ENCODE measurements at places on chromosomes 1 and 21.

- H3K36me3 ChIP-seq = no peaks in the 10 kb centered on the region
- no peaks in the 10 kb centered on the region for H3K4me1 ChIP-seq
- H3K4me3 ChIP-seq = no peak overlapping the region
- no peak overlapping the region for H3K27ac ChIP-seq
- no peak for DNase-seq
Measured at GRCh38 chr1:58735586-58735985, 35.7 kb upstream of the MYSM1 start.

GRCh38 chr1:213357403-213357802 lies 306.4 kb downstream of the RPS6KC1 start:
- no peak for DNase-seq
- no peaks in the 10 kb centered on the region for H3K36me3 ChIP-seq
- no peak overlapping the region for H3K4me3 ChIP-seq
- no peaks in the 10 kb centered on the region for H3K4me1 ChIP-seq
- no peak overlapping the region for H3K27ac ChIP-seq
- no peaks in the 10 kb centered on the region for H3K27me3 ChIP-seq

GRCh38 chr1:194369060-194369459 lies 1182.6 kb upstream of the B3GALT2 start:
- H3K4me3 ChIP-seq = no peak overlapping the region
- no peaks in the 10 kb centered on the region for H3K27me3 ChIP-seq
- H3K36me3 ChIP-seq = no peaks in the 10 kb centered on the region
- no peak overlapping the region for H3K27ac ChIP-seq

DNA sequence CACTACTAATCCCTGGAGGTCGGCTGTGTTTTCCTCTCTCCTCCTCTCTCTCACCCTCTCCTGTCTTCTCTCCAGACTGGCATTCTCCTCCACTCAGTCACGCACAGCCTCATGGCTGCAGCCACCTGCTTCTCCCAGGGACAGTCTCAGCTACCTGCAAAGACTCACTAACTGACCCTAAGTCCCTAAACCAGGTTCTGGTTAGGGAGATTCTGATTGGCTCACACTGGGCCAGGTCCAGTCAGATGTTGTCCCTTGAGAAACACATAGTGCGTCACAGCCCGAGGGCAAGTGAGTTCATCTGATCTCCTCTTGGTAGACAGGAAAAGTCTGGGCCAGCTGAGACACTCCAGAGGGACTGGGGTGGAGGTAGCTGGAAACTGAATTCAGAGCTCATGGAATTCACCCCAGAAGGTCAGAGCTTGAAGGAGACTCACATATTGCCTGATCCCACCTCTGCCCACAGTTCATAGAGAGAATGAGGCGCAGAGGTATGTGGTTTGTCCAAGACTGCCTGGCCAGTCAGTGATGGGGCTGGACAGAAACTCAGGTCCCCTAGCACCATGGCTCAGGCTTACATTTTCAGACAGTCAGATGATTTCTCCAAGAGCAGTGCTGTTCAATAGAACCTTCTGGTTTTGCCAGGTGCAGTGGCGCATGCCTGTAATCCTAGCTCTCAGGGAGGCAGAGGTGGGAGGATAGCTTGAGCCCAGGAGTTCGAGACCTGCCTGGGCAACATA lies 40.4 kb upstream of the RPL11 start:
- no peaks in the 10 kb centered on the region for H3K27me3 ChIP-seq
- H3K4me1 ChIP-seq = no peaks in the 10 kb centered on the region
- no peak overlapping the region for H3K27ac ChIP-seq
- H3K4me3 ChIP-seq = no peak overlapping the region
- H3K36me3 ChIP-seq = peaks cover 2% of the 10 kb centered on the region

DNA sequence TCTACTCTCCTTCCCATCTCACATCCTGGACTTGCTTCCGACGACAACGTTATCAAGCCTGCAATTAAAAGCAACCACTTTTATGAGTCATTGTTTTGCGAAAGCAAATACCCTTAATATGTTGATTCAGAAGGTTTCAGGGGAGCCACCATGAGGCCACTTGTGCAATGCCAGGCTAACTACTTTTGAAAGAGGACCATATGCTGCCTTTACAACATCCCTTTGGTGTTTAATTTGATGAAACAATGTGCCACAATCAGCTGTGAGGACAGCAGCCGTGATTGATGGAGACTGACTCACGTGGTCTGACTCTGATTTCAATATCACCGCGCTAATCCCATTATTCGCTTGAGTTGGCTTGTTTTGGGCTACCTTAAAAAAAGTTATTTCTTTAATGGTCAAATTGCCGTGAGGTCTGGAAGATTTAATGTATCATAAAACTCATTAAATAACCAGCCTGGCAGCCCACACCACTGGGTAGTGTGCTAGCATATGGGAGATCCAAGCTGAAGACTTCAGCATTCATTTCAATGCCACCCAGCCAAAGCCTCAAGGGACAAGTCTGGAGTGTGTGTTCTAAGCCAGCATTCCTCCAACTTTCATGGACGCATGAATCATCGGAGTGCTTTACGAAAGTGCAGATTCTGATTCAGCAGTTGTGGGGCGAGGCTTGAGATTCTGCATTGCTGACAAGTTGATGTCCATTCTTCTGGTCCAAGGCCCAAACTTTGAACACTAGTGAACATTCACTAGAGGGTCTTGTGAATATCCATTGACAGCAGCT lies 73.3 kb upstream of the PAXBP1 start:
- peaks cover 3% of the 10 kb centered on the region for H3K27me3 ChIP-seq
- H3K36me3 ChIP-seq = no peaks in the 10 kb centered on the region
- H3K4me3 ChIP-seq = no peak overlapping the region
- no peak for DNase-seq
- no peak overlapping the region for H3K27ac ChIP-seq

All from CD4-positive, alpha-beta T cell (primary cell).